ENCODE measurements at places on chromosomes 2 and 18.

- DNase-seq: no peak
These were observed 156.7 kb downstream of the TPO start for GRCh38 chr2:1569879-1570450.

DNA sequence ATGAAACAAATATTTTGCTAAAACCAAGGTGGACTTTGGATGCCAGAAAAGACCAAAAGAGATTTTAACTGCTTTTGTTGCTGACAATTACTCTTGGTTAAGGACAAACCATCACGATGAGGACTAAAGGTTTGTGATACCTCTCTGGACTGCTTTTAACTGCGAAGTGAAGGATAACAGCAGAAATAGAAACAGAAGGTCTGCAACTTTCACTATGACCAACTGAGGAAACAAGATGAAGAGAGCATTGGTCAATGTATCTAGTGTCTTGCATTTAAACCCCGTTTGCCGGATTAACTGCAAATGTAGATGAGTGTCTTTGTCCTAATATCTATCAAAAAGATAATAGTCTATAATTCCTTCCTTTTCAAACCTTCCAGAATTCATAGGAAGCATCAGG is 541.7 kb downstream of the ERBB4 start:
- DNase-seq: no peak

DNA sequence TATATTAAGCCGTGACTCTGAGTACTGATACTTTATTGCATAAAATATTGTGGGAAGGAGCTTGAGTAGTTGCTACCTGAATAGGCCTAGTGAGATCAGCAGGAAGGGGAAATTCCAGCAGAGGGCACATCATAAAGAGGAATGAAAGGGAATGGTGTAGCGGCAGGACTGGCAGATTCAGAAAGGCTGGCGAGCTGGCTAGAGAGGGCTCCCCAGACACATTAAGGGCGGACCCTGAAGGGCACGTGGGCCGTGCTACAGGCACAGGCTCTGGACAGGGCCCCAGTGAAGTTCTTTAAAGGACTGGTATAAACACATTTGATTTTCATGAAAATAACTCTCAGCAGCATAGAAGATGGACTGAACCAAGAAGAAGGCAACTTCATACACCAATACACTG is 43.0 kb downstream of the PTPN2 start:
- no peak for DNase-seq

DNA sequence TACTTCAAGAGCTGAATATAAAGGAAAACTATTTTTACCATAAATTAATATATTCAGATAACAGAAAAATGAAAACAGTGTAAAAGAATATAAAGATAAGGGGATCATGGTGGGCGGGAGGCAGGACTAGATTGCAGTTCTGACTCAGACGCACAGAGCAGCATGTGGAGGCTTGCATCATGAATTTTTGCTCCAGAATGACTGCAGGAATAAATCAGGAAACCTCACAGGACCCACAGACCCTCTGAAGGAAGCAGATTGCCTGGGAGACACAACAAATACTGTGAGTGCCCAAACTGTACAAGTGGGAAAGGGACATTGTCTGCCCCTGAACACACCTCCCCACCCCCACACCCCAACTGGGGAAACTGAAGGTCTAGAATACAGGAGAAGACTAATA is 19.2 kb upstream of the SIGLEC15 start:
- DNase-seq: no peak

GRCh38 chr2:88342749-88343148 is 109.7 kb downstream of the FOXI3 start:
- no peak for DNase-seq

- DNase-seq: no peak
These were observed 12.2 kb downstream of the RAB31 start for GRCh38 chr18:9720327-9720726.

DNA sequence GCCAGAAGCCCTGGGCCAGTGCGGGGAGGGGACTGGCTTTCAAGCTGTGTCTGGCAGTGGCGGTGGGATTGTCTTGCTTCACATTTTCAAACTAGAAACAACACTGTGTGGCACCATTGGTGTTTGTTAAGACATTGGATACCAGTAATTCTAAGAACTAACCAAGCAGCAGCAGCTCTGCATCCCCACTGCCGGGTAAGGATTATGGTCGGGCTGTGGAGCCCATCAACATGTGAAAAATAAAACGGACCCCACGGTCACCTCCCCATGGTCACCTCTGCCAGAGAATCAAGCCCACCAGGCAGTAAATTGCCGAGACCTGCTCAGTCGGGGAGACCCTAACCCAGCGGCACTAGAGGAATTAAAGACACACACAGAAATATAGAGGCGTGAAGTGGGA is 65.3 kb downstream of the C18orf63 start:
- no peak for DNase-seq

GRCh38 chr2:148546270-148546669 is 98.3 kb upstream of the EPC2 start:
- DNase-seq: no peak

DNA sequence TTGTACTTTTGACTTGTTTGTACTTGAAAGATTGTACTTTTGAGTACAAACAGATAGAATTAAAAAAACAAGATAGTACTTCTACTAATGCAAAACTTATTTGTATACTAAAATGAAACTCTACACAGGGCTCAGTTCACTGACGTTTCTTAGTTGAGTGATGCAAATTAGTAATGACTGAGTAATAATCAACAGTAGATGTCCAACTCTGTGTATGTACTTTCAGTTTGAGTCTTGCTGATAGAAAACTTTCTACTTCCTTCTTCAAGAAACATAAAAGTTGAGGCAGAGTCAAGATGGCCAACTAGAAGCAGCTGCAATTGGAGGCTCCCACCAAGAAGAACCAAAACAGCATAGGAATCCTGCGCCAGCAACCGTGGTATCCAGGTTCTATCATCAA is 585.0 kb downstream of the NR4A2 start:
- DNase-seq: no peak
